ENCODE measurements at places on chromosomes 7 and 10.

DNA sequence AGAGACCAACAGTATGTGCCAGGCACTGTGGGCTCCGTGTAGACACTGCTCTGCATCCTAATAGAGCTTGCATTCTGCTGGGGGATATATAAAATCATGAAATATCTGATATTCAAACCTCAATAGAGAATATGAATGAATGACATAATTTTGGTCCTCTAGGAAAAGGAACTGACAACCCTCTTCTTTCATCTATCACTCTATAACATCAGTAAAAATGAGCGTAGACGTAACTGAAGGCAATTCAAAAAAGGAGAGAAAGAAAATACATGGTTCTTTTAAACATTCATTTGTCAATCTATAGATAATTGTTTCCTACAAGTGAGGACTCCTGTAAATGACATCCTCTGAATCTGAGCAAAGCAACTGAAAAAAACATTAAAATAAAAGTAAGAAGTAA, 607.4 kb upstream of the LRRN3 start:
- DNase-seq: no peak

DNA sequence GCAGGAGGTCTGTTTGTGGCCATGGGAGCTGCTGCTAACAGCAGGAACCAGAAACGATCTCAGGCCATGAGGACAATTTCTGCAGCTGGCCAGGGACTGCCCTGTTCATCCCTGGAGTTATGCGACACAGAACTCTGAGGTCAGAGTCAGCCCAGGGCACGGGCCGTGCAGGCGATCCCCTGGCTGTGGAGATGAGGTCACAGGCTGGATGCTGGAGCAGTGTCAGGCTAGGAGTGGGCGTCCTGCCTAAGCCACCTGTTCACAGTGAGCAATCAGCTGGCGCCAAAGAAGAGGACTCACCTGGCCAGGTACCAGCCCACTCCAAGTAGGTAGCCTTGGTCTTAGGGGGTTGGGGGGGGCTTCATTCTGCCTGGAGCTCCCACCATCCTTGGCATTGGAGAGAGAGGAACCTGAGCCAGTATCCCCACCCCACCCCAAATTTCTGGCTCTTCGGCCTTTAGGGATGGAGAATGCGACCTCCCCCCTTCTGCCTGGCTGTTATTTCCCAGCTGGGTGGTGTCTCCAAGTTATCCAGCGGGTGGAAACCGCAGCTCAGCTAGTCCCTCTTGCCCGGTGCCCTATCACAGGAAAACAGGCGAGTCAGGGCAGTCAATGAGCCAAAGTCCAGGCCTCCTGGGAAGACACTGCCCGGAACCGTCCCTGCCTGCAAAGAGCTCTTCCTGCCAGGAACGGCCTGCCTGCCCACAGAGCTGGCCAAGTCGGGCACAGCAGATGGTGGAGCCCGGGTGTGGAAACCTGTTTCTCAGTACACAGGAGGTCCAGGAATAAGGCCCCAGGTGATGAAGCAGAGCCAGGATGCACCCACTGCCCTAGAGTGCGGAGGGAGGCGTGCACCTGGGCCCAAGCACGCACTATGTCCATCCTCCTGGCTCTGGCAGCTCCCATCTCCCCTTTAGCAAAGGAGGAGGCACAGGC, 1.8 kb upstream of the TTYH3 start:
- DNase-seq: no peak

GRCh38 chr10:34651416-34652195, 163.5 kb downstream of the PARD3 start:
- no peak for DNase-seq

GRCh38 chr7:36951257-36951697, 227.0 kb upstream of the AOAH start:
- DNase-seq: no peak

- no peak for DNase-seq
Measured at GRCh38 chr10:59000162-59000825, 176.1 kb upstream of the PHYHIPL start.

DNA sequence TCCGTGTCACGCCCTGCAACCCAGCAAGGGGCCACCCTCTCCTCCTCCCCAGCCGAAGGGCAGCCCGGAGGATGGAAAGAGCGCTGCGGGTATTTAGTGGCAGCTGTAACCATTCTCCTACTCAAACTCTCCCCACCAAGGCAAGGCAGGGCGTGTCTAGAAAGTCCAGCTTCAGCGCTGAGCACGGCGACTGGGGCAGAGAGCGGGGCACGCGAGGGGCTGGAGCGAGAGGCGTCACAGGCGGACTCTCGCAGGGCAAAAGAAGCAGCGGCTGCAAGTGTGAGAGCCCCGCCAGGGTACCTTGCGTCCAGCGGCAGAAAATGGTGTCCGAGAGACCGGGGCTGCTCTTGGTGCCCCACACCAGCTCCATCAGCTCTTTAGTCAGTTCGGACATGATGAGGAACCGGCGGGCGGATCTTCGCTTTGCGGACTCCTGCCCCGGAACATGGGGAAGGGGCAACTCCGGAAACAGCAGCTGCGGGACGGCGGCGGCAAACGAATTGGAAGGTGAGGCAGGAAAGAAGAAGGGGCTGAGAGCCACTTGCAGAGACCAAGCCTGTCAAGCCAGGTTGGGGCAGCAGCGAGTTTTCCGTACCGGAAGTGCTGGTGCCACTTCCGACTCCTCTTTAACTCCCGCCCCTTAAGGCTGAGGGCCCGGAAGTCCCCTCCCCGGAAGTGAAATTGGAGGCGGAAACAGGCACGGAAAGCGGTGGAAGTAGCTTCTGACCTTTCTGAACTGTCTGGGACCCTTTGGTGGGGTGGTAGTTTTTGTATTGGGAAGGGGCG, at the start of gene MINDY3:
Gene MINDY3, minus strand, starts transcription at position 602 of the 786 bp plus-strand sequence. Its CDS starts 208 bp downstream, at position 394.
- DNase-seq: peak; percentile 77

GRCh38 chr10:73875139-73875475, 752 bp upstream of the CAMK2G start:
- peak; percentile 41 for DNase-seq

GRCh38 chr10:22643775-22644174, 70.6 kb downstream of the PIP4K2A start:
- DNase-seq: no peak

- DNase-seq: peak; percentile 24
Measured at GRCh38 chr10:129971381-129972144, 7.5 kb upstream of the EBF3 start.

GRCh38 chr7:96179837-96180236, 142.1 kb downstream of the SLC25A13 start:
- DNase-seq: no peak

Data from stimulated activated CD4-positive, alpha-beta T cell treated with anti-CD3 and anti-CD28 coated beads, Interleukin-2, amount 100 ng/mL, for 4 hours (primary cell).